ENCODE measurements at places on chromosomes 13 and 19.
A peak's percentile ranks its signal among the peaks of the same experiment; 100 is the strongest.

DNA sequence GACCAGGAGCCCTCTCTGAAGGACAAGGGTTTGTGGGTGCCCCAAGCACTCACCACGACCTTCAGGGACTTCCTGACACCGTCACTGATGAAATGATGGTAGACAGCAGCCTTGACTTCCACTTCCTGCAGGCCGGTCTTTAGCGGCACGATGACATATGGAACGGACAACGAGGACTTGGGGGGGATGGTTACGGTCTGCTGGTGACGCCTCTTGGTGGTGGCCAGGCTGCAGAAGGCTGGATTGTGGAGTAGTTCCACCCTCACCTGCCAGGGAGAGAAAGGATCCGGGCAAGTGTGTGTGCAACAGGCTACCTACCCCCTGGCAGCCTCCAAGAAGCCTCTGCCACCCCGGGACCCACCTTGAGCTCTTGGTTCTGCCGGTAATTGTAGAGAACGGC lies 23.2 kb downstream of the C3 start:
- no peak for DNase-seq

DNA sequence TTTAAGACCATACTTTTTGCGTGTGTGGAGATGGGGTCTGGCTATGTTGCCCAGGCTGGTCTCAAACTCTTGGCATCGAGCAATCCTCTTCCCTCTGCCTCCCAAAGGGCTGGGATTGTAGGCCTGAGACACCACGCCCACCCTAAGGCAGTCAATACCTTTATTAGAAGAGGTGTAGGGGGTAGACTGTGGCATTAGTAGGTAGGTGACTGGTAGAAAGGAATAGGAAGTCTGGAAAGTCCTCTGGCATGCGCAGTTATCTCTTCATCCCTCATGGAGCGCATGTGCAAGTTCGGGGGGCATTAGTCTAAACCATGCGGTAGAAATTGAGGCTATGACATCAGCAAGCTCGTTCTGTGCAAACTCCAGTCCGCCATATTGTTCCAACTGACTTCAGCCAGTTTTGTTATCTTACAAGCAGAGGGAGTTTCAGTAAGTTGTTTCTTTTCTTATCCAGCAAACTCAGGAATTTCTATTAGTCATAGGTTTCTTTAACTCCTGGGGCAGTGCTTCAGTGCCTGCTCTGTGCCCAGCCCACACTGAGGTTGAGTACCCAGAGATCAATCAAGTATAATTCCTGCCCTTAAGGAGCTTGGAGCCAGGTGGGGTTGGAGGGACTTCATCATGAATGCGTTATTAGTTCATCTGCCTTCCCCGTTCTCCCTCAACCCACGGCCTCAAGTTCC lies 7.3 kb upstream of the RANBP3 start:
- no peak for DNase-seq

GRCh38 chr13:110808138-110808537 lies 94.6 kb downstream of the ING1 start:
- no peak for DNase-seq

DNA sequence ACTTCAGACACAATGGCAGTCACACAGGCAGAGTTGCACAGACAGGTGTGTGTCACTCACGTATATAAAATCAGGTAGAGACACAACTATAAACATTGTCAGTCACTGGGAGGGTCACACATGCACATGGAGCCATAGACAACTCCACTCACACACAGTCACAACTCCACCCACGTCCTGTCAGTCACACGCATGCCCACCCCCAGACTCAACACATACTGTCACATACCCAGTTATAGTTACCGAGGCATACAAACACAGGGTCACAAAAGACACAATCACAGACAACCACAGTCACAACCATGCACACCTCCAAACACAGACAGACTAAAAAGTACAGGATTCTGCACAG lies 1.5 kb downstream of the NUMBL start:
- no peak for DNase-seq

DNA sequence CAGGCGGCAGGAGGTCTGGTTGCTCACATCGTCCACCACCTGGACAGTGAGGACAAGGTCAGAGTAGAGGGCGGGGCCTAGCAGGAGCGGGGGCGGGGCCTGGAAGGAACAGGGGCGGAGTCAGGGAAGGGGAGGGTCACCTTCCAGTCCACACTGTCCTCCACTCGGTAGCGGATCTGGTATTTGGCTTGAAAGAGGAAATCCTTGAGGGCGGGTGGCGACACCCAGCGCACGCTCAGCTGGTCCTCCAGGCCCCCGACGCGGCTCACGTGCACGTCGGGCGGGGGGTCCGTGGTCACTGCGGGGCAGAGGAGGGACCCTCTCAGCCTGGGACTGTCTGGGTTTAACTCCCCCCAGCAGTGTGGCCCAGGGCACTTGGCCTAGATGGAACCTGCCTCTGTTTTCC lies 8.2 kb downstream of the REX1BD start:
- no peak for DNase-seq

DNA sequence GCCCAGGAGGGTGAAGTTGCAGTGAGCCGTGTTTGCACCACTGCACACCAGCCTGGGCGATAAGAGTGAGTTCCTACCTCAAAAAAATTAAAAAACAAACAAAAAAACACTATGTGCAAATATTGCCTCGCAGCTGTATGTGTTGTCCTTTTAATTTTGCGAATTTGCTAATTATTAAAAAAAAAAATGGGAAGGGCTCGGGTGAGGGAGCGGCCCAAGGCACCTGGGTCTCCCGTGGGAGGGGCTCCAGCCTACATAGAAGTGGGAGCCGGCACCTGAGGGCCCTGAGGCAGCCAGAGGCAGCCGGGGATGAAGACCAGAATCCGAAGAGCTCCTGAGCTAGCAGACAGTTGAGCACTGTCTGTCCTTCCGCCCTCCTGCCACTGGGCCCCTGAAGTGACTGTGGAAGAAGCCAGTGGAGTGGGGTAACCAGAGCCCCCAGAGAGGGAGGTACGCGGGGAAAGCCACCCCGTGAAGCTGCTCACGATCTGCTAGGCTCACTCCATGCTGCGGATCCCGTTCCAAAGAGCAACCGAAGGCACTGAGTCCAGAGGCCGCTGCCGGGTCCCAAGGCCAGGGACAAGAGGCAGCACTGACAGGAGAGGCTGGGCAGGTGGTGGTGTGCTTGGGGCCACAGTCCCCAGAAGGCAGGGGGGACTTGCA lies 6.5 kb downstream of the IZUMO4 start:
- no peak for DNase-seq

- no peak for DNase-seq
Measured at GRCh38 chr13:30751183-30751933, 16.0 kb downstream of the ALOX5AP start.

GRCh38 chr13:20721454-20722357 lies 18.2 kb downstream of the IL17D start:
- no peak for DNase-seq

DNA sequence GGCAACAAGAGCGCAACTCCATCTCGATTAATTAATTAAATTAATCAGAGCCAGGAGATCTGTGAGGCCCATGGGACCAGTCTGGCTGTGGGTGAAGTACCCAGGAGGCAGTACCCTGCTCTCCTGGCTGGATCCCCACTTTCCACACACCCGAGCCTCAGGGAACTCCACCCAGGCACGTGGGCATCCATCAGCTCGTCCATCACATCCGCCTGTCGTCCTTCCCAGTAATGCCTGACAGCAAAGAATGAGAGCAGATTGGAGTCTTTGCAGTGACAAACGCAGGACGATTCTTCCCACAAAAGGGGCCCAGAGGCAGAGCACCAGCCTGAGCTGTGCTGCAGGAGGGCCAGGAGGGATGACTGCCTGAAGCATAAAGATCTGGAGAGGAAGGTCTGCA lies 35.8 kb downstream of the VSTM2B start:
- no peak for DNase-seq

- no peak for DNase-seq
Measured at GRCh38 chr13:112071102-112071722, 4.3 kb downstream of the SOX1 start.

DNA sequence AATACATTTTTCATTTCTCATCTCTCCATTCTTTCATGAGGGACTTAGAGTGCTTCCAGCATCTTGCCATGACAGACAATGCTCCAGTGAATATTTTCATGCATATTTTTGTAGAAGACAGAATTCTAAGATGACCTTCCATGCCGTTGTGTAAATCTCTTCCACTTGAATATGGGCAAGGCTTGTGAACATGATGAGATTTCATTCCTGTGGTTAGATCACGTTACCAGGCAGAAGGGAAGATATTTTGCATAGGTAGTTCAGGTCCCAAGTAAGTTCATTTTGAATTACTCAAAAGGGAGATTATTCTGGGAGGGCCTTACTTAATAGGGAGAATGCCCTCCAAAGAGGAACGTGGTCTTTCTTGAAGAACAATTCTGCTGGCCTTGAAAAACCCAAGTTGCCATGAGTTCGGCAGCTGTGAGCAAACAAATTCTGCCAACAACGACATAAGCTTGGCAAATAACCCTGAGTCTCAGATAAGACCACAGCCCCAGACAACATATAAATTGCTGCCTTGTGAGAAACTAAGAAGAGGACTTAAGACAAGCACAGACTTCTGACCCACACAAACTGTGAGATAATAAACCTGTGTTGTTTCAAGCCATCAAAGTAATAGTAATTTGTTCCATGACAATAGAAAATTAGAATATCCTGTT lies 400.5 kb upstream of the GPC6 start:
- no peak for DNase-seq

- DNase-seq, result no peak
Measured at GRCh38 chr19:23520441-23520840, 125.2 kb upstream of the ZNF91 start.

GRCh38 chr13:20489185-20489820 lies 36.4 kb downstream of the CRYL1 start:
- no peak for DNase-seq

- peak; percentile 14 for DNase-seq
Measured at GRCh38 chr13:75789451-75790197, 153.5 kb downstream of the LMO7 start.

- no peak for DNase-seq
Measured at GRCh38 chr13:82076496-82076895, 1735.6 kb upstream of the SPRY2 start.

DNA sequence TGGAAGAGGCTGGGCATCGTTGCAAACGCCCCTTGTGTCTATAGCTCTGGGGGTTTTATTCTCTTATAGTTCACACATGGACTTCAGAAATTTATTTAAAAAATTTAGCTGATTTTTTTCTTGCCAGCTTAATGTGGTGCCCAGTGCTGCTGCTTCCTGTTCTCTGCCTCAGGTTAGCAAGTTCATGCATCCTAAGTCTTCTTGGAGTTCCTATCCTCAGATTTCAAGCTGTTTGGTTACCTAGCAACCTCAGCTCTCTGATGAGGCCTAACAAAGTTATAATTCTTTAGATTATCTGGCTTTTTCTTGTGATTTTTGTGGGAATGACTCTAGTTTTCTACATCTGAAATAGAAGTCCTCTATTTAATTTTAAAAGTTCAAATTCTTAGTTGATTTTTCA lies 250.9 kb downstream of the MAB21L1 start:
- DNase-seq, result no peak

DNA sequence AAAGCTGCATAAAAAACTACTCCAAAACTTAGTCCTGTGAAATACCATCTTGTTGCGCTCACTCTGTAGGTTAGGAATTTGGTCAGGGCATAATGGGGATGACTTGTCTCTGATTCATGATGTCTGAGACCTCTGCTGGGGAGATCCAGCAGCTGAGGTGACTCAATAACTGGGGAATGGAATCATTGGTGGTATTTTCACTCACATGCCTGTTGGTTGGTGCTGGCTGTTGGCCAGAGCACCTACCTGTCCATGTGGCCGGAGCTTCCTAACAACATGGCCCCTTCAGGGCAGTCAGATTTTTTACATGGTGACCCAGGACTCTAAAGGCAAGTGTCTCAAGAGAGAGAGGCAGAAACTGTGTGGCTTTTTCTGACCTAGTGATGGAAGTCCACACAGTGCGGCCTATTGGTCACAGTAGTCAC lies 7.4 kb upstream of the ESD start:
- no peak for DNase-seq

DNA sequence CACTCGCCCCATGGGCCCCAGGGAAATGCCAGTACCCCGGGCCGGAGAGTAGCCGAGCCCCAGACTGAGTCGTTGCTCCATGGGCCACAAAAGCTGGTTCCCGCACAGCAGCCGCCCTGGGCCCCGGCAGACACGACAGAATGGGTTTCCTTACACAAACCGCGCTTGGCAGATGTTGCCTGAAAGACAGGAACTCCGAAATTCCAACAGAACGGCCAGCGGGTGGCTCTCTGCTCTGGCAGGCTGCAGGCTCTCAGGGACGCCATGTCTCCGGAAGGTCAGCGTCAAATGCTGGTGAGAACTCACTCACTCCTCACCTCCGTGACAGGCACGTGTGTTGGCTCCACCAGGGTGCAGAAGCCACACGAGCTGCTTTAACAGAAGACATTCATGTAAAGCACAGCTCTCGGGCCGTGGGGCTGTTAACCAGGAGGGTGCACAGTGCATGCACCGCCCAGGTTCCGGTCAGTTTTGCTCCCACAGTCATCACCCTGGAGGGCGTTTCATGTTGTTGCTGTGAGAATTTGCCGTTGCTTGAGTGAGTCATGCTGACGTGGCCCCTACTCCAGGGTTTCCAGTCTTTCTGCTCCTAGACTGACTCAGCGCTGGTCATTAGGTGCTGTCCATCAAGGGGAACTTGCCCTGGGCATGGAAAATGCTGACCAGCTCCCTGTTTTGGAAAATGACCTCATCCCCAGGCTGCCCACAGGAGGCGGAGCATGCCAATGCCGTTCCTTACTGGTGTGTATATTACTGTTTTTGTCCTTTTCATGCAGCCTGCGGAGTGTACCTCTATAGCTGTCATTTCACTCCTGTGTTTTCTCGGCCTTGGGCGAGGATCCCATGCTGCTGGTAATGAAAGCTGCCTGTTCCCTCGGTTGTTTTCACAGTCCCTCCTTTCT lies 44.8 kb downstream of the ANKRD10 start:
- DNase-seq, result peak; percentile 81

GRCh38 chr19:2260341-2260805 lies 4.2 kb upstream of the JSRP1 start:
- DNase-seq, result peak; percentile 12

DNA sequence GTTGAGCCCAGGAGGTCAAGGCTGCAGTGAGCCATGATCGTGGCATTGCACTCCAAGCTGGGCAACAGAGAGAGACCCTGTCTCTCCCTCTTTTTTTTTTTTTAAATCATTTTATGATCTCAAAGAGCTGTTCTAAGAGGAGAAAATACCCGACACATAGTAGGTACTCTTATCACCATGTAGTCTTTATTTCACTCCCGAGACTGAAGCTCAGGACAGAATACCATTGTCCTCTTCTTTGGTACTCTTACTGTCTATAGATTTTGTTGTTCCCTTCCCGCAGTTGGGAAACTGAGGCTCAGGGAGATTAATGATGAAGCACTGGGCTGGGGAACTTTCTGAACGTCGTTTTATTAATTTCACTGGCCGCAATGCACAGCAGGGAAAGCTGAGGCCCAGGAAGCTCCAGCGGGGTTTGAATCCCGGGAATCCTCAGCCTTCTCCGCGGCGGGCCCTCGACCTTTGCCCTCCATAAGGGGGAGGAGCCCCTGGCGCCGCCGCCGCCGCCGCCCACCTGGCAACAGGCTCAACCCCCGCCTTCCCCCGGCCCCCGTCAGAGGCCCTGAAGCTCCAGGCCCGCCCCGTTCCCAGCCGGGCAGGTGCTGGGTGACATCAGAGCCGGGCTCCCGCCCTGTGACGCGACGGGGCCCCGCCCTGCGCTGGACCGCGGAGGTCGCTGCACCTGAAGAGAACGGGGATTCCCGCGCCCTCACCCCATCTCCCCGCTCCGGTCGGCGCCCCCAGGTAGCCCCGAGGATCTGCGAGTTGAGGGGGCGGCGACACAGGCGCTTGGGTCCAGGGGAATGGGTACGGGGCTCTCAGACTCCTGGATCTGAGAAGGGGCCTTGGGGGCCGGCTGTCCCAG lies 1.6 kb downstream of the MYH14 start:
- no peak for DNase-seq
